ENCODE measurements at places on chromosomes 5 and 9.

DNA sequence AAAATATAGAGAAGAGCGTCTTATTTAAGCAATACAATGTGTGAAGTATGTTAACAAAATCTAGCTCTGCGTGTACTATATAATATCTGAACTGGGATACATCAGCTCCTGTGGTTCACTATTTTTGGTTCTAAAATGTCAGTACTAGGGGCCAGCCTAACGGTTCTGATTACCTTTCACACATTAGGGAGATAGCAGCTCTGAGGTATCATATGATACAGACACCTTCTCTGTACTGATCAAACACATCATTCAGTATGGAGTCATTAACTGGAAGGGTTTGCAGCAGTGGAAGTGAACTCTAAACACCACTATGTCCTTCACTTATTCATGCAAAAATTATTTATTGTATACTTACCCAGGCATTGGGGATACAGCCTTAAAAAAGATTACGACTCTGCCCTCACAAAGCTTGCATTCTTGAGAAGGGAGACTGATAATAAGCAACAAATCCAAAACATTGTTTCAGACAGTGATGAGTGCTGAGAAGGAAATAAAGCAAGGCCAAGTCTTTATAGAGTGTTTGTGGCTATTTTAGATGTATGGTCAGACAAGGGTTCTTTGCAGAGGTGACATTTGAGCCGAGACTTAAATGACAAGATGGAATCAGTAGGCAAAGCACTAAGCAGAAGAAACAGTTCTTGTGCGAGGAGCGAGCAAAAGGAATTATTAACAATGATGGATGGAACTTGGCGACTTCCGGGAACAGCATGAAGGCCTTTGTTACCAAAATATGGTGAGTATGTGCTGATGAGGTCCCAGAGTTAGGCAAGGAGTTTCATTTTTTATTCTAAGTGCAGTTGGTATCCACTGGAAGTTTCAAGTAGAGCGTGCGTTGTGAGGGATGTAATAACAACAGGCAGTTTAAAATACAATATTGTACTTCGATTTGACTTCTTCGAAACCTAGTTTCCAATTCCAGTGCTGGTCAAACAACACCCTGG, 1.8 kb upstream of the LNPEP start:
- peak overlapping the region; percentile 89 for H3K4me3 ChIP-seq
- H3K36me3 ChIP-seq, result no peaks in the 10 kb centered on the region
- H3K27ac ChIP-seq, result peak overlapping the region; percentile 99

DNA sequence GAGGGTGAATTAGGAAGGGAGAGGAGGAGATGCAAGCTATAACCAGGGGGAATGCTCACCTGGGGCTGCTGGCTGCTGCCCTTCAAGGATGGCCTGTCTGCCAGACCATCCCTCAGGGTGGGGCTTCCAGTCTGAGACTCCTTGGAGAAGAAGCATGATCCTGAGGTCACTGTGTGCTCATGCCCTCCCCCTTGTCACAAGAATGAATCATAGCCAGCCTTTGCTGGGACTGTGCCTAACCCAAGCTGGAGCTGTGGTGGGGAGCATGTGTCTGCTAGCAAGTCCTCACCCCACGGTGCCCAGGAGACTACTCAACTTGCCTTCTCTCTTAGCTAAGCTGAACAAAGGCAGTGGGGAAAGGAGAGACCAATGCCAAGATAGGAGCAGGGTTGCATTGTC, 463.6 kb downstream of the SPOCK1 start:
- H3K4me1 ChIP-seq, result no peaks in the 10 kb centered on the region
- H3K27ac ChIP-seq, result no peak overlapping the region
- no peaks in the 10 kb centered on the region for H3K36me3 ChIP-seq
- H3K4me3 ChIP-seq, result no peak overlapping the region

DNA sequence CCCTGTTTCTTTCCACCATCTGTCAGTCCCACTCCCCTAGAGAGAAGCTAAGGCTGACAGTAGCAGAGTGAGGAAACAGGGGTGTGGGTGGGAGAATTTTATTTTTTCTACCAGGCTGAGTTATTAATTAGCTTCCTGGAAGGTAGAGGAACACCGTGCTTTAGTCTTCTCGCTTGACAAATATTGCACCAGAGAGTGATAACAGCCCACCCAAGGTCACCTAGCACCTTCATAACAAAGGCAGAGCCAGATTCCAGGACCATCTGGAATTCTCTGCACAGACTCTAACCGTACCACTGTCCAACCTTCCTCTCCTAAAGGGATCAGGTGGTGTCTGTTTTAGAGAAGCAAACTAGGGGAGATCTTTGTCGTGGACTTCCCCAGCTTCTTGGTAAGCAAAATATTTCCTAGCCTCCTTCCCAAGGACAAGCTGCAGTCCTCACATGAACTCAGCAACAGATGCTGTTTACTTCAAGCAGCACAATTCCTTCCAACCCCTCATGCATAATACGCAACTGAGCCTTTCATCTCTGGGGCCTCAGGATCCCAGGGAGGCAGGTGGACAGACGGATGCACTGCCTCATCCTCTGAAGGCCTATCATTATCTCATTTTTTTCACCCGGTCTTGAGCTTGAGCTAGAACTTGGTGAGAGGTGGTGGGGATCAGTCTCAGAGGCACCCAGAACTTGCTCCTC, 308.7 kb upstream of the BRINP1 start:
- H3K36me3 ChIP-seq, result no peaks in the 10 kb centered on the region
- H3K4me1 ChIP-seq, result no peaks in the 10 kb centered on the region
- no peaks in the 10 kb centered on the region for H3K27me3 ChIP-seq
- H3K27ac ChIP-seq, result no peak overlapping the region
- no peak overlapping the region for H3K4me3 ChIP-seq

DNA sequence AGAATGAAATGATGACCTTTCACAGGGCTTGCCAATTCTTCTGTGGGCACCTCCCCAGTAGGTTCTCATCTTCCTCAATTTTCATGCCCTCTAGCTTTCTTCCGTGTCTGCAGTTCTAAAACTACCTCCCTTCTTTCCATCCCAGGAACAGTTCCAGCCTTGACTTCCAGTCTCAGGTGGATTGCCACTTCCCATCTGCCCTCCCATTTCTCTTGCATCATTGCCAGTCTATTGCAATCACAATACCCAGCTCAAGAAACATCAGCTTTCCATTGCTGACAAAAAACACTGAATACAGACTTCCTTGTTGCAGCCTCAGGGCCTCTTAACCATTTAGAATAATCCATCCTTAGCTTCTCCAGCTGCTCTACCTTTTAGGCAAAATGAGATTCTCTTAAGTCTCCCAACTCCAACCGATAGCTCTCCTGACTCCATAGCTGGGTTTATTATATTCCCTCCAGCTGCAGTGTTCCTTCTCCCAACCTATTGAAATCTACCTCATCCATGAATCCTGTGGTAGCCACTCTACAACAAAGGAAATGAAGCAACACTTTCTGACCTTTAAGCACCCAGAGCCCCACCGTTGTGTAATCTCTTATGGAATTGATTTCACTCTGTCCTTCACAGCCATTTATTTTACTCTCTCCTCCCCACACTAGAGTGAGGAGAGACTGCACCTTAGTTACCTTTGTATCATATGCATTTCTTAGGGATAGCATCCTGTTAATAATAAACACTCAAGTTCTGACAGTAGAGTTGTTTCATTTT, 75.6 kb upstream of the PCA3 start:
- no peaks in the 10 kb centered on the region for H3K36me3 ChIP-seq

- no peak overlapping the region for H3K4me3 ChIP-seq
- peak overlapping the region; percentile 55 for H3K27ac ChIP-seq
- no peaks in the 10 kb centered on the region for H3K36me3 ChIP-seq
- DNase-seq, result no peak
- H3K27me3 ChIP-seq, result no peaks in the 10 kb centered on the region
- H3K4me1 ChIP-seq, result no peaks in the 10 kb centered on the region
These were observed 171.9 kb downstream of the MAPKAP1 start for GRCh38 chr9:125534971-125535701.

DNA sequence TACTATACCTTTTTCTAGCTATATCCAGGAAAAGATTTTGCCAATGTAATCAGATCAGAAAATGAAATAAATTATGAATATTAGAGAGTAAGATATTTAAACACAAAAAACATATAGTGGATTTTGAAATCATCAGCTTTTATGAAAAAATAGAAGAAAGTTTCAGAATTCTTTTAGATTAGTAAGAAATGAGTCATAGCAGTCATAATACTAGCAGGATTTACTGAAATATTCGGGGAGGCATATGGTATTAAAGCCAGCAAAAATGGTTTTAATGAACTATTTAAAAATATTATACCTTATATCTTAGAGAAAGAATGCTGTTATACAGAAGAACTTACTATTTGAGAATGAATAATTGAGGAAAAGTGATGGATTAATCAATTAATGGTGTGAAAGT, 303.6 kb upstream of the NUDT12 start:
- H3K36me3 ChIP-seq, result no peaks in the 10 kb centered on the region
- H3K4me1 ChIP-seq, result no peaks in the 10 kb centered on the region
- H3K27ac ChIP-seq, result no peak overlapping the region
- no peak for DNase-seq
- H3K27me3 ChIP-seq, result no peaks in the 10 kb centered on the region

DNA sequence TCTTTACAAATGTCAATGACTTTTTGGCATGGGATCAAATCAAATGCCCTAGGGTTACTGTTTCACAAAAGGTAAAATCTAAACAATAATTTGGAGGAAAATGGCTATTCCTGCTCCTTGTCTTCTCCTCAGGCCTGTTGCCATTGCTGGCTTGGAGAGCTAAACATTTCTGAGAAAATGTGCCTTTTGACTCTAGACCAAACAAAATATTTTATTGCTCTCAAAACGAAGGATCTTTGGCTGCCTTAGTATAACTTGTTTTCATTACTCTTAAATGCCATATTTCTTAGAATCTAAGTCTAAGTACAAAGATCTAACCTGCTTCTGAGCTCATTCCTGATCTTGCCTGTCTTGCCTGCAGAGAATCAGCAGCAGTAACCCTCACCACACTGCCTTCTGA, 116.6 kb downstream of the MUSK start:
- H3K4me1 ChIP-seq, result no peaks in the 10 kb centered on the region
- H3K27me3 ChIP-seq, result no peaks in the 10 kb centered on the region
- H3K36me3 ChIP-seq, result no peaks in the 10 kb centered on the region

- peaks cover 16% of the 10 kb centered on the region for H3K4me1 ChIP-seq
- no peaks in the 10 kb centered on the region for H3K36me3 ChIP-seq
- H3K27me3 ChIP-seq, result no peaks in the 10 kb centered on the region
- no peak overlapping the region for H3K4me3 ChIP-seq
- peak overlapping the region; percentile 75 for H3K27ac ChIP-seq
These were observed 13.3 kb downstream of the SPATA9 start for GRCh38 chr5:95669540-95669939.

GRCh38 chr5:77852514-77853352, 76.6 kb upstream of the TBCA start:
- H3K4me3 ChIP-seq, result peak overlapping the region; percentile 58
- H3K36me3 ChIP-seq, result no peaks in the 10 kb centered on the region
- no peak overlapping the region for H3K27ac ChIP-seq
- H3K4me1 ChIP-seq, result no peaks in the 10 kb centered on the region

- H3K27me3 ChIP-seq, result no peaks in the 10 kb centered on the region
- DNase-seq, result no peak
- peak overlapping the region; percentile 12 for H3K27ac ChIP-seq
These were observed 50.5 kb downstream of the RALGPS1 start for GRCh38 chr9:126965077-126965476.

DNA sequence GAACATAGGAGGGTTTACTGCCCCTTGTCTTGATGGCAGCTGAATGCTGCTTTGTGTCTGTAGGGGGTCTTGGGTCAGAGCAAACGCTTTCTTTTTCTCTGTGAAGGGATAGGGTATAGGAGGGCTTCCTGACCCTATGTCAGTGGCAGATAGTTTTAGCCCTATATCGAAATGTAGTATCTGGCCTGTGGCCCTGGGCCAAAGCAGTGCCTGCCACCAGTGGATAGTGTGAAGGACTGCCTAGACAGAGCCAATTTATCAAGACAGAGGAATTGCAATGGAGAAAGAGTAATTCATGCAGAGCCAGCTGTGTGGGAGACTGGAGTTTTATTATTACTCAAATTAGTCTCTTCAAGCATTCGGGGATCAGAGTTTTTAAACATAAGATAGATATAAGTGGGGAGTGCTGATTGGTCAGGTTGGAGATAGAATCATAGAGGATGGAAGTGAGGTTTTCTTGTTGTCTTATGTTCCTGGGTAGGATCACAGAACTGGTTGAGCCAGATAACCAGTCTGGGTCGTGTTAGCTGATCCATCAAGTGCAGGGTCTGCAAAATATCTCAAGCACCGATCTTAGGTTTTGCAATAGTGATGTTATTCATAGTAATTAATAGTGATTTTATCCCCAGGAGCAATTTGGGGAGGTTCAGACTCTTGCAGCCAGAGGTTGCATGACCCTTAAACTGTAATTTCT, 178.5 kb downstream of the GDNF start:
- DNase-seq, result no peak
- H3K4me3 ChIP-seq, result no peak overlapping the region
- H3K27ac ChIP-seq, result no peak overlapping the region
- no peaks in the 10 kb centered on the region for H3K4me1 ChIP-seq
- no peaks in the 10 kb centered on the region for H3K36me3 ChIP-seq

DNA sequence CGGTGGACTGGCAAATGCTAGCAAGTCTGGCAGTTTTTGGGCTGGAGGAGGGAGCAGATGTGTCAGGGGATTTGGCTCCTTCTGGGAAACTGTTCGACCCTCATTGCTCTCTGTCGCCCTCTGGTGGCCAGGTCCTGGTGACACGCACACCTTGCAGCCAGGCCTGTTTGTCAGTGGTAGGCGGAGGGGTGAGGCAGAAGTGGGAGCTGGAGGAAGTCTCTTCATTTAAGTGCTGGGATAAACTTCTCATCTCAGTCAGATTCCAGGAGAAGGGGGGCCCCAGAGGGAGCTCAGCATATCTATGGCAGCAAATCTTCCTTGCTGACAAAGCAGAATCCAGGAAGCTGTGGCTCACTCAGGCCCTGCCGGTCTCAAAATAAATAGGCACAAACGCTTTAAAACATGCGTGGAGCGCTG, 326.5 kb downstream of the ZSWIM6 start:
- DNase-seq, result peak; percentile 80
- H3K27ac ChIP-seq, result no peak overlapping the region
- H3K4me3 ChIP-seq, result no peak overlapping the region
- H3K36me3 ChIP-seq, result no peaks in the 10 kb centered on the region

DNA sequence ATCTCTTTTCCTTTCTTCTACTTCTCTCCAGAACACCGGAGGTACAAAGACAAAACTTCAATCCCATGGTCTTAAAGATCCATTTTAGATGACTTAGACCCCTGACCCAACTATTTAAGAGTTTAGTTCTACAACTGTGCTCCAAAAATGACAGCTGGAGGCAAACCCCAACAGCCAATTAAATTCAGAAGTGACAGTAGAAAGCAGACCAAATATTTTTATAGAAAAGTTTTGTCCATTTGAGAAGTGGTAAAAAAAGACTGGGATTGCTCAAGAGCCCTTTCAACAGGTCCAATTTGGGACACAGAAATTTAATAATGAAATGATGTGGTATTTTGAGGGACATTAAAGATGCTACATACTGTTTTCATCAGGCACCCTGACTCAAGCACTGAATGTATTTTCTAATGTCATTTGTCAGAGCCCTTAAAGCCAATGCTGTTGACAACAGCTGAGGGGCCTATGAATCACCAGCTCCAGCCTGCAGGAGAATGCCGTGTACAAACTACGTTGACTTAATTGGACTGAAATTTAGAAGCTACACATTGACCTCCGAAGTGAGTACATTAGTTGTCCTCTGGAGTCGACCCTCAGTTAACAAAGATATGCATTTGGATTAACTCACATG, 147.5 kb upstream of the PIK3R1 start:
- H3K27me3 ChIP-seq, result no peaks in the 10 kb centered on the region
- no peaks in the 10 kb centered on the region for H3K4me1 ChIP-seq
- peak overlapping the region; percentile 57 for H3K27ac ChIP-seq
- H3K4me3 ChIP-seq, result no peak overlapping the region
- no peak for DNase-seq
- H3K36me3 ChIP-seq, result no peaks in the 10 kb centered on the region
